ENCODE measurements at places on chromosomes 5 and 9.

GRCh38 chr5:180401229-180401907 is 48.2 kb upstream of the GFPT2 start:
- DNase-seq = no peak

DNA sequence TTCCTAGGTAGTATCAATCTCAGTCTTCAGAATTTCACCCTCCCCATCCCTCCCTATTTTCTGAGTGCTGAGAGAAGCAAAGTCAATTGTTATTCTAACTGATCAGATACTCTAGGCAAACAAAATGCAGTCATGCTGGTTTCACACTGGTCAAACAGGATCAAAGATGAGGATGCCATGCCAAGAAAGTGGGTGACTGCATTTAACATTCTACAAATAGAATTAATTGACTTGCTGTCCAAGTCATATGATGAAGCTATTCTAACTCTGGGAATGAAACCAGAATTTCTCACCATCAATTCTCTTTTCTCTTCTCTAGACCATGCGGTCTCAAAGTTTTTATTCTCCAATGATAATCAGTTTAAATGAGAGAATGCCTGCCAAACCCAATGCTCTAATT is 112.5 kb downstream of the CTNND2 start:
- DNase-seq = peak; percentile 39

- no peak for DNase-seq
Observed at GRCh38 chr9:9045072-9045471, 1245.5 kb upstream of the DMAC1 start.

DNA sequence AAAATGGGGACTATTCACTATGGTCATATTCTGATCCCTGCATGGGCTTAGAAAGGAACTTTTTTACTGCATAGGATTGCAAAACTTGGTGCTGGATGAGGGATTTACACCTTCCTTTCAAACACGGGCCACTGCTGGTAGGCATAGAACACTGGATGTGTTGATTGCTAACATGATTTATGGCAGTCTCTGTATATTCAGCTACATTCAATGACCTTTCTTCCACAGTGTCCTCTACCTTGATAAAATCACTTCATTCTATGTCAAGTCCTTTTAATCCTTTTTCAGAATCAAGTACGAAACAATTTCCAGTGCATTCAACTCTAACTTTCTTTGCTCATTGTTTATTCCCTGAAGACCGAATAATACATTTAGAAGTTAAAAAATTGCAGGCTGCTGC is 91.9 kb upstream of the ATG10 start:
- no peak for DNase-seq

DNA sequence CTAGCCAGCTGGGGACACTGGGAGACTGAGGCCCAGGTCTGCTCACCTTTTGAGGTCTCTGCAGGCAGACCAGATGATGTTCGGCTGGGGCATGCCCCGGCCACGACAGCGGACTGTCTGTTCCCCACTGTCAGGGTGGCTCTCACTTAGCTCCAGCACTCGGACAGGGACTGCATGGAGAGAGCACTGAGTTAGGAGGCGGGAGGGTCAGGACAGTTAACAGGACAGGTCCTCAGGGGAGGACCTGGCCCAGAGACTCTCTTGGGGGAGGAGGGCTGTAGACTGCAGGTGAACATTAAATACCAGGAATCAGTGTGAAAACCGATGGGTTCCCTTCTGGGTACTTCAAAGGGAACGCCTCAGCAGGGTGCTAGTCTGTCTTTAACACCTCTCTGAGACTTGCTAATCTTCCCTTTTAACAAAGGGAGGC is 25.1 kb downstream of the PDGFRB start:
- DNase-seq = no peak

DNA sequence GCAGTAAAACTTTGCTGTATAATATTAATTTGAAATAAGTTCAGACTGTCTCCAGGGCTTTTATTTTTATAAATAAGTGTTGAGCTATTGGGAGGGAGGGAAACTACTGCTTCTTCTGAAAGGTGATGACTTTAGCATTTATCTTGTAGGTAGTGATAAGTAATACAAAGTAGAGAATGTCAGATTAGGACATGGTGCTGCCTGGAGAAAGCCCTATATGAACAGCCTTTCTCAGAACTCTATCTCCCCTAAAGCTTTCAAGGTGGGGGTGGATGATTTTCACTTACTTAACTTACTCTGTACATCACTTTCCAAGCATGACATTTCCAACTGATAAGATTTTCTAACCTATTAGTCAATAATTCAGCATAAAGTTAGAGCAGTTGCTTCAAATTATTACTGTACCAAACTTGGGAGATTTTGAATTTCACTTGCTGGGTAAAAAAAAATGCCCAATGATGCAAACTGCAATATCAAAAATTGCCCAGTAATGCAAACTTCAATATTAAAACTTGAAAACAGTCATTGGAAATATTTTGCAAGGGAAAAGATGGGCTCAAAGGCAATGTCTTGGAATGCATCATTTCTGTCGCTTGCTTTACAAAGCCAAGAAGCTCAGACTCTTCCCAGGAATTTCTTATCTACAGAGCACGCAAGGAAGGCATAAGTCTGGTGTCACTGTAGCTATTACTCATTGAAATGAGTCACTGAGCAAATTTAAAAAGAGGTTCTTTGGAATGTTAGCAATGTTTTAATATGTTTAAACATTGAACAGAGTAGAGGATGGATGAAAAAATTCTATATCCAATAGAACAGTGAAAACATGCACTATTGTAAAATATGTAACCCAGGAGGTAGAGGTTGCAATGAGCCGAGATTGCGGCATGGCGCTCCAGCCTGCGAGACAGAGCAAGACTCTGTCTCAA is 569.5 kb downstream of the PSAT1 start:
- DNase-seq = no peak

GRCh38 chr9:91144769-91145168 is 216.9 kb downstream of the AUH start:
- no peak for DNase-seq
